ENCODE measurements at places on chromosomes 7 and 10. TPM values are rescaled to one million over a fixed set of nuclear protein-coding genes. Genes with fewer than 3 reads are reported as not detected.
A peak's percentile ranks its signal among the peaks of the same experiment; 100 is the strongest.

GRCh38 chr10:5303504-5303903 is 61.3 kb upstream of the UCN3 start:
- no peak for DNase-seq

DNA sequence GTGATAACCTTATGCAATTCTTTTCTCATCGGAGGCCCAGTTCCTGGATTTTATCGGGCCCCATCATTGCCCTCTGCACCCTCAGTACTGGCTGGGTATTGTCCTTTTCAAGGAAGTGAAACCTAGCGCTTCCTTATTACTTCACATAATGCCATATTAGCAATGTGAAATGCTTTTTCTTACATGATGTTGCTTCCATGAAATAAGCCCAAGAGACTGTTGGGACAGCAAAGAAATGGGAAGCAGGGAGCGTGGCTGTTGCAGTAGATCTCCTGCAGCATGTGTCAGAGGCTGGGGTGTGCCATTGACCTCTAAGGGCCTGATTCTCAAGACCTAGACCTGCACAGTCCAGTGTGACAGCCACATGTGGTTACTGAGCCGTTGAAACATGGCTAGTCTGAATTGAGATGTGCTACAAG is 8.1 kb downstream of the CHN2 start:
- DNase-seq: no peak

- DNase-seq: no peak
Observed at GRCh38 chr7:27240015-27240731, 2.4 kb upstream of the EVX1 start.

DNA sequence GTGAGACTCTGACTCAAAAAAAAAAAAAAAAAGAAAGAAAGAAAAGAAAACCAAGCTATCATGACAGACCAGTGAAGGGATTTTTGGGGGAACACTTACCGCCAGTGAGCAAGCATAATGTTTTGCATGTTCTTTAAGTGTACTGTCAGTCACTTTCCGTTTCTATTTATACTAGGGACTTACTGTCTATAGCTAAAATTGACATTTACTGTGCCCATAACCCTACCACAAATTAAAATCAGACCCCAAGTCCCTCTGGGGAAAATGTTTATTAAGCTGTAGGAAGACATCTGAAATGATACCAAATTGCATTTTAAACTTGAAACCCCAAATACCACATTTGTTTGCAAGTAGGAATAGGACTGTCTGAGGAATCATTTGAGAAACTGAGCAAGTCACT is 252.8 kb downstream of the TRIL start:
- no peak for DNase-seq

The VWA2 gene
- total RNA-seq: not detected

The SFRP4 gene
- total RNA-seq: not detected

- no peak for DNase-seq
Observed at GRCh38 chr10:3397231-3397630, 224.6 kb upstream of the PITRM1 start.

GRCh38 chr10:124522131-124522932 is 60.7 kb downstream of the LHPP start:
- no peak for DNase-seq

GRCh38 chr10:6299234-6299633 is 96.5 kb downstream of the PFKFB3 start:
- DNase-seq: peak; percentile 74

- no peak for DNase-seq
Observed at GRCh38 chr10:78639629-78640028, 429.1 kb upstream of the ZMIZ1 start.

GRCh38 chr7:80609751-80610150 is 28.7 kb upstream of the CD36 start:
- no peak for DNase-seq

The CNPY1 gene
- not detected for total RNA-seq

GRCh38 chr10:103967448-103968071 is 620 bp downstream of the SLK start:
- DNase-seq: peak; percentile 22

The PRTFDC1 gene
- 0.41 TPM for total RNA-seq

The CRHR2 gene
- 0.07 TPM for total RNA-seq

- DNase-seq: peak; percentile 14
Observed at GRCh38 chr7:107103369-107103768, 58.9 kb downstream of the PRKAR2B start.

GRCh38 chr7:39948956-39949928 is 814 bp upstream of the CDK13 start:
- peak; percentile 99 for DNase-seq

The WIPF3 gene
- total RNA-seq: not detected
